Activated CD4-positive, alpha-beta T cell treated with anti-CD3 and anti-CD28 coated beads, Interleukin-2, amount 10 ng/mL, durations not matched to agents 24 days and 14 days (primary cell): ENCODE measurements at places on chromosomes 7 and 10.

DNA sequence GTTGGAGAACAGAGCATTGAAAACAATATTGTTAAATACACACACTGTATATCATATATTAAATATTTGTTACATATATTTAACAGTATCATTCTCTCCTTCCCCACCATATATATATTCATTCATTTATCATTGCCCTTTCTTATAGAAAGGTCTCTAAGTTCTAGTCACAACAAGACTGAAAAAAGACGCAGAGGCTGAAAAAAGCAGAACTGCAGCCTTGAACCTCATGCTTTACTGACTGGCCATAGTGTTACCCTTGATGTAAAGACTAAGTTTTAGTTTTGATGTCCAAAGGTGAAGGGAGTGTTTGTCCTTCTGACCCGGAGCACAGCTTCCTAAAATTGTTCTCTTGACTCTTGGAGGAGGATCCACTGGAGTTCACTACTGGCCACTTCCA is 247.9 kb downstream of the PTEN start:
- DNase-seq = no peak

- peak; percentile 66 for DNase-seq
Observed at GRCh38 chr7:97025983-97026714, 1.5 kb upstream of the DLX5 start.

DNA sequence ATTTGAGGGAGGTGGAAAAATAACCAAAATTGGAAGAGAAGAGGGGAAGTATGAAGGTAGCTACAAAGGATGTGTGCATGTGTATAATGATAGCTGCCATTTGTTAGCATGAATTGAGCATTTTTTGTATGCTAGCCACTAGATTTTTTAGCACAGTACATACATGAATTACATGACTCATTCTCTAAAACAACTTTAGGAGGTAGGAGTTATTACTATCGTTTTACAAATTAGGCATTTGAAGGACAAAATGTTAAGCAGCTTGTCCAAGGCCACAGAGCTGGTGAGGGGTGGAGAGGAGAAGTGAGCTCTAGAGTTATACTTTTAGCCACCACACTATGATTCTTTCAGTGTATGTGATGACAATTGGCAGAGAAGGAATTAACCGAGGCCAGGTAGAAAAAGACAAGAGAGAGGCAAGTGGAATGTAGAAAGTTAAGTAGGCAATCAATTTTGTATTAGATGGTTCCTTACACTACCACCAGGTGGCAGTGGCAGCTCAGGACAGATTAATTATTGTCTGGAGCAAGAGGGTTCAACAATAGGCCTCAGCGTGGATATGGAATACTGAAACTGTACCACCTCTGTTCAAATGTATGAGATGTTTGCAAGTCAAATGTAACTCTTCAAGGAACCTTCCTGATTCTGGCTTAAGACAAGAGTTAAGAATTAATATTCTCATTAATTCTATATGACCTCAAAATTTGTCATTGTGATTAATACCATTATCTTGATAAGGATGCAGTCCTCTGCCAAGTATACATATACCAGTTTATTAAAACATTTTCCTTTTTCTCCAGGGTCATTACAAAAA is 128.0 kb downstream of the MBL2 start:
- DNase-seq = peak; percentile 70

DNA sequence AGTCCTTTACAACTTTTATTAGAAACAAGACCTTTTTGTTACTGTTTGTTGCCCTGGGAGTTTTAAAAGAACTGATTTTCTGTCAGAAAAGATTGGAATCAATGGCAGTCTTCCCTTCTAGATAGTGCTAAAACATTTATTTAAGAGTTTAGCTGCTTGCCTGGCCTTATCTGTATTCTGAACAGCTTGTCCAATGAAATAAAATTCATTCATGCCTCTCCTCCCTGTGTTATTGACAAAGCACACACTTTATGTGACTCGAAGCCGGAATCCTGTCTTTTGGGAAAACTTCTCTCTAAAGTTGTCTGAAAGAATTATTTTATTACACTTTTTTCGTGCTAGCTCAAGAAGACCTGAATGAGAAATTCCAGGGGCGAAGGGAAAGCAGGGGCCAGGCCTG is 992.5 kb downstream of the TYW1 start:
- no peak for DNase-seq

GRCh38 chr7:6618621-6619020 is 3.2 kb downstream of the ZNF853 start:
- DNase-seq = no peak

DNA sequence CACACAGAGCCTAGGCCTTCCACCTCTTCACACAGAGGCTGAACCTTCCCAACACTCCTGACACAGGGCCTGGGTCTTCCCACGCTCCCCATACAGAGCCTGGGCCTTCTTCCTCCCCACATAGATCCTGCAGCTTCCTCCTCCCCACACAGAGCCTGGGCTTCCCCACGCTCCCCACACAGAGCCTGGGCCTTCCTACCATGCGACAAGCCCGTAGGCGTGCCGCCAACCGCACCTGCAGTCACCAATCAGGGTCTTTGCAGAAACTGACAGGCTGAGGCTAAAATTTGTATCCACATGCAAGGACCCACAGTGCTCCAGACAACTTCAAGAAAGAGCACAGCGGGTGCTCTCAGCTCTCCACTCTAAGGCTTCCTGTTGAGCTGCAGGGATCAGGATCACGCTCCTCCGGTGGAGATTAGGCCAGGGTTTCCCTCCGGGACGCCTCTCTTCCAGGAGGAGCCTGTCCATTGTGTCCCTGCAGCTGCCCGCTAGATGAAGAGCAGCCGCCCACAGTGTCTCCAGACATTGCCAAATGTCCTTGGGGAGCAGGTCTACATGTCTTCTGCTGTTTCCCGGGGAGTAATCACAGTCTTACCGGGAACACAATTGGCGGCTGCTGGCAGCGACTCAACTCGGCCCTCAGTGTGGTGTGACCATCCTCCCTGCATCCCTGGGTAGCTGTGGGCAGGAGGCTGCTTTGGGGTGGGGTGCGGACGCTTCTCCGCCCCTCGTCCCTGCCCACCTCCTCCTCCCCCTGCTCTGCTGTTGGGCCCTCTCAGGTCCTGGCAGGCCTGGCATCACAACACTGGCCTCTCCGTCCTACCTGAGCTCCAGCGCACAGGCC is 9.7 kb downstream of the CFAP46 start:
- no peak for DNase-seq

- DNase-seq = no peak
Observed at GRCh38 chr7:117061751-117062150, 108.5 kb downstream of the ST7 start.

GRCh38 chr10:74949034-74949832 is 122.8 kb downstream of the KAT6B start:
- DNase-seq = no peak

DNA sequence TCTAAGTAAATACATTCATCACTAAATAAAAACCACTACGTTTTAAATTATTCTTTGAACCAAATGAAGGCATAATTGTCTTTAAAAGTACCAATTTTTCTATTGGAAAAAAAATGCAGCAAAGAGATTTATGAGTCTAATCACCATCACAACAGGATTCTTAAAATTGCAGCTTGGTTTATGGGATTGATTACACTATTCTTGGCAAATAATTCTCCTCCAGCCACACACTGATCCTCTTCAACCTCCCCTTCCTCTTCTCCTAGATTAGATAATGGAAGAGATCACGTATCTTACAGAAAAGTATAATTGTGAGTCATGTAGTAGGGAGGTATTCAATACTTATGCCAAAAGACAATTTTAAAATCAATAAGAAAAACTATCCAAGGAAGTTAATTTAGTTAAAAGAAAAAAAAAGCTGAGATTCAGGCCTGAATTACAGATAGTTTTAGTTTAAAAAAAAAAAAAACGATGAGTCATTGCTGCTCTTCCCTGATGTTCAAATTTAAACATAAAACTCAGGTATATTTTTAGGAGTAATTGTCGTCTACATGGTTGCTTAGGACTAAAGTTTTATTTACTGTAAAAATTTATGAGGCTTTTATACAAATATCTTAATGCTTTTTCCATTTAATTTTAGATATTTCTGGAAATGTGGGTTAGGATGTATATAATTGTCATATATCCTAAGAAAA is 133.7 kb upstream of the CDK1 start:
- DNase-seq = no peak

- DNase-seq = no peak
Observed at GRCh38 chr7:77456696-77457095, 40.5 kb upstream of the GSAP start.

DNA sequence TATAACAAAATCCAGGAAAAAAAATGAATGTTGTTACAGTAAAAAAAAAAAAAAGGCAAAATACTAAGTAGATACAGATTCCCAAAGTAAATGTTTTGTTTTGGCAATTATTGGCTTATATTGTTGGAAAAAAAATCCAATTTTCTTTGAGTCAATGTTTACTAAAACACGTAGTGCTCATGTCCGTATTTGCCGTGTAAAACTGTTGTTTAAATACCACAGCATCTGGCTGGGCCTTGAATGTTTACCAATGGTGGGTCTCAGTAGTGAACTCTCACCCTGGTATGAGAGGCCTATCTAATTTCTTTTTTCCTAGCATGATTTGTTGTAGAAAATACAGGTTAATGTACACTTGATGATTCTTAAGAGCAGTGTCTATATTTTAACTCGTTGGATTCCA is 41.4 kb upstream of the SLC26A5 start:
- no peak for DNase-seq

- no peak for DNase-seq
Observed at GRCh38 chr10:87578842-87579401, 74.2 kb downstream of the MINPP1 start.

GRCh38 chr7:70634610-70635068 is 497.3 kb upstream of the GALNT17 start:
- no peak for DNase-seq

- peak; percentile 71 for DNase-seq
Observed at GRCh38 chr10:110387983-110388686, 83.4 kb upstream of the SMNDC1 start.

GRCh38 chr7:115676080-115676479 is 354.5 kb downstream of the TFEC start:
- no peak for DNase-seq

- DNase-seq = no peak
Observed at GRCh38 chr10:113753020-113753692, 1.7 kb downstream of the PLEKHS1 start.

- DNase-seq = no peak
Observed at GRCh38 chr7:13201628-13202027, 514.2 kb downstream of the ARL4A start.

GRCh38 chr7:158365267-158365666 is 222.4 kb downstream of the PTPRN2 start:
- no peak for DNase-seq

DNA sequence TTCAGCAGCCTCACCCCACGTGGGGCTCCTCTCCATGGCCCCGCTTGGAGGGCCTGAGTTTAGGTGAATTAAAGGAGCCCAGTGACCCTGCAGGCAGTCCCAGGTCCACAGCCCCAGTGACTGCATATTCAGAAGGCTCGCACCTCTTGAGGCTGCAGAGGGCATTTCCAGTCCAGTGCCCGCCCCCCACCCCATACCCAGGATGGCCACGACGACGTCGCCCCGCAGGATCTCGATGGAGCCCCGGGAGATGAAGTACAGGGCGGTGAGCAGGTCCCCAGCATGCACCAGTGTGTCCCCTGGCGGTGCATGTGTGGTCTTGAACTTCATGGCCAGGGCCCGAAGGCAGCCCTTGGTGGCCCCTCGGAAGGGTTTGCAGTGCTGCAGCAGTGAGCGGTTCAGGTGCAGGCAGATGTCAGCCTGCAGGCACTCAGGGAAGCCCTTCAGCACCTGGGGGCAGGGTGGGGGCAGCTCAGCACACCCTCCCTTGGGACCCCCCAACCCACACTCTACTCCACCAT is 28.1 kb downstream of the KCNH2 start:
- no peak for DNase-seq

GRCh38 chr7:36653008-36653662 is 71.2 kb downstream of the AOAH start:
- DNase-seq = no peak

DNA sequence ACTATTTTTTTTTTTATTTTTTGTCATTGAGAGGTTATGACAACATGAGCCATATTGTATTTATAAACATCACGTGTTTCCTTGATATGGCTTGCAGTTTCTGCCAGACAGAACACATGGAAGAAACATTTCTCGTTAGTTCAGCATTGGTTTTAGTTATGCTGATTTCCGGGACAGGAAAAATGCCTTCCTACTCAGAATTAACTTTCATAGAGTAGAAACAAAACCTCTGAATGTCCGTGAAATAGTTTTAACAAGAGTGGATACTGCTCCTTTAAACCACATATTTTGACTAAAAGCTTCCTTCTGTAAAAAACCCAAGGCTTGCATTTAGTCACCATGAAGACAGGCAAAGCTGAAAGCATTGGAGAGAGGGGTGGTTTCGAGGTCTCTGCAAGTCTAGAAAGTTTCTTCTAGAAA is 240.4 kb downstream of the KIAA1217 start:
- peak; percentile 57 for DNase-seq

DNA sequence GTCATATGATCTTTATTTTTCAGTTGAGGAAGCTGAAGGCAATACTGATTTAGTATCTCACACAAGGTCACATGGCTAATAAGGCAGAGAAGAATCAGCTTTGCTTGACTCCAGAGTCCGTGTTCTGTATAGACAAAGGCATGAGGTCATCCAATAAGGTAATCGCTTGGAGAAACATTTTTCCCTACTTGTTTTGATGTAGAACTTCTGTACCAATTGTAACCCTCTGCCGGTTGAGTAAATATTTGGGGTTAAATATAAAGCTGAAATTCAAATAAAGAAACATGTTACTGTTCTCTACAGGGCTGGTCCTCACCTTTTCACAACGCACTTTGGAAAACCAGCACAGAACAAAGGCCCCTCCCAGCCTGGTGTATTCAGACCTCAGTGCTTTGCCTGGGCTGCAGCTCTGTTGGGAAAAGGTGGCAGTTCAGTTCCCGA is 83.0 kb upstream of the INSYN2A start:
- no peak for DNase-seq

GRCh38 chr7:130996833-130997231 is 262.8 kb upstream of the KLF14 start:
- DNase-seq = peak; percentile 73

DNA sequence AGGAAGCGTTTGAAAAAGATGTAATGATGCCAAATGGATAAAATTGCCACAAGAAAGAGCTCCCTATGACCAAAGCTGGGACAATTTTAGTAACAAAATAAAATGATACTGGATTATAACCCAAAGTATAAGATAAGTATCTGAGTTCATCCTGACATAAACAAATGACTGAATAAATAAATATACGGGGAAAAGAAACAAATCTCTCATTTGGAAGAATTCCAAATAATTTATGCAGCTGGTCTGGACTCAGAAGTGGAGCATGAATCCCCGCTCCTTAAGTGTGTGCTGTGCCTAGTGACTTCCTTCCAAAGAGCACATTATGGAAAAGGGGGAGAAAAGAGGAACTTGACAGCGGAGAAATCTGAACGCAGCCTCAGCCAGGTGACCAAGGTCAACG is 186.2 kb downstream of the RAMP3 start:
- DNase-seq = no peak

- no peak for DNase-seq
Observed at GRCh38 chr7:90832726-90833125, 236.6 kb downstream of the CDK14 start.
